ENCODE measurements at places on chromosomes 7 and 10.

GRCh38 chr10:124238367-124238766 lies 145.0 kb upstream of the CHST15 start:
- DNase-seq = no peak

- DNase-seq = no peak
Observed at GRCh38 chr7:19020711-19021110, 96.7 kb downstream of the TWIST1 start.

DNA sequence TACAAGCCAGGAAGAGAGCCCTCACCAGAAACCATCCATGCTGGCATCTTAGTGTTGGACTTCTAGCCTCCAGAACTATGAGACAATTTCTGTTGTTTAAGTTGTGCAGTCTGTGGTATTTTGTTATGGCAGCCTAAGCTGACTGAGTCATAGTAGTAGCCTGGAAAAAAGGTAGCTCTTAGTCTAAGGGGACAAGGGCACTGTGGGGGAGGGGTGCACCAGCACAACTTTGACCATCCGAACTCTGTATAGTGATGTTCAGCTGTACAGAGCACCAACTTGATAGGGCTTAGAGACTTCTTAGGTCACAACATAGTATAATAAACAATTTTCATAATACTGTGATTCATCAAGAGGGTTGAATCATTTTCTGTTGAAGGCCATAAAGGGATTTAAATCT lies 14.3 kb downstream of the EIF4EBP2 start:
- DNase-seq = no peak

DNA sequence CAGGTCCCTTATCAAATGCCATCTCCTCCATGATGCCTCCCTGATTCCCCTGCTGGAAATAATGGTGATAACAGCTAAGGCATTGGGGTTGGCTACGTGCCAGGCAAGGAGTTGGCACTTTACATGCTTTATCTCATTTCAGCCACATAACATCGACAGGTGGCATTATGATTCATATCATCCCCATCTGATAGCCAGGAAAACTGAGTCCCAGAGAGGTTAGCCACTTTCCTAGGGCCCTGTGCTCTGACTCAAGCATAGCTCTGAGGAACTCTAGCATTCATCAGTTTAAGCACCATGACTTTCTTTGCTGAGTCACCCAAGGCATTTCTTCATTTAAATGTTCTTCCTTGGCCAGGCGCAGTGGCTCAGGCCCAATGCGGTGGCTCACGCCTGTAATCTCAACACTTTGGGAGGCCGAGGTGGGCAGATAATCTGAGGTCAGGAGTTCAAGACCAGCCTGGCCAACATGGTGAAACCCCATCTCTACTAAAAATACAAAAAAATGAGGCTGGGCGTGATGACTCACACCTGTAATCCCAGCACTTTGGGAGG lies 6.6 kb downstream of the LEP start:
- no peak for DNase-seq

DNA sequence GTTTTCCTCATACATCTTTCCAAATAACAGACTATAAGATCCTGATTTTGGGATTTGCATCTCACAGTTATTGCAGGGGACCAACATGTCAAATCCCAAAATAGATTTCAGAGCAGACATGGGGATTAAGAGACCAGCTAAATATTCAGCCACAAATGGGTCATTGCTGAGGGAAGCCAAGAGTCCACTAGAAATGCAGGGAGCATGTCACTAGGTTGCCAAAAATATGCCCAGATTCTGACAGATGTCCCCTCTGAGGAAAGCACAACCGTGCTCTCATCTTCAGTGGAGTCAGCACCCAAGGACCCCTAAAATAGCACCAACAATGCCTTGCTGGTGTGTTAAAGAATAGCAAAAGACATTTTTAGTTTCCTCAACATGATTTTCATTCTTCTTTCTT lies 56.2 kb upstream of the AGK start:
- DNase-seq = no peak

GRCh38 chr7:67773081-67773480 lies 776.4 kb downstream of the TYW1 start:
- DNase-seq = no peak

GRCh38 chr7:539731-540411 lies 20.2 kb upstream of the PDGFA start:
- DNase-seq = no peak

- no peak for DNase-seq
Observed at GRCh38 chr7:16293669-16294425, 127.5 kb downstream of the CRPPA start.

DNA sequence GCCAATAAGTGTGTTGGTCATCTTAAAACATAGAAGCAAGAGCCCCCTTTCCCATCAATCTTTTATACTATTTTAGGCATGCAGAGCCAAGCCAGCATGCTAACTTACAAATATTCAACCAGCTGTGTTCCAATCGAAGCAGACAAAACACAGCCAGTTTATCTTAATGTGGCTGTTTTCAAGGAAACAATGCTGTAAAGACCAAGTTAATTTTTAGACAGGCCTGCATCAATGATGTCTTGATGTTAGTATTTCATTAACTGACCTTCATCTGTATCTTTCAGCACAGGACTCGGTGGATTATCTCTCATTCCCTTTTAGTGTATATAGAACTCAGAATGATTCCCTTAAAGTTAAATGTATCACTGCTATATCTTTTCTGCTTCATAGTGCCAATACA lies 262.0 kb upstream of the ZWINT start:
- no peak for DNase-seq

DNA sequence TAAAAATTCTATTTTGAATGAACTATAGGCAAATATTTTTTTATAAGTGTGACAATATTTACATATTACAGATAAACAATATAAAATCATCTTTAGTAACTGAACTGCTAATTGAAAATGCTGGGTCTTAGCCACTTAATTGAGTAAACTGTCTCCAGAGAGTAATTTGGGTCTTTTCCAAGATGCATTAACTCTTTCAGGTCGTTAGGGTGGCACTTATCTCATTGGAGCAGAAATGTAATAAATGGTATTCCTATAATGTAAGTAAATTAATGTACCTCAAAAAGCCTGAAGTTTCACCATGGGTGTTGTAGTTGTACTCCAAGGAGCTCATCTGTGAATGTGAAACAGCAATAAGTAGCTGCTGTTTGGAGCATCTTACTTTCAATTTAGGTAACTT lies 208.5 kb downstream of the EXOC4 start:
- DNase-seq = no peak
